Mammary epithelial cell (primary cell): ENCODE measurements at places on chromosomes 6 and 20. TPM values are rescaled to one million over a fixed set of nuclear protein-coding genes. Genes with fewer than 3 reads are reported as not detected.

Gene HLA-DMB
- total RNA-seq = not detected in 2 replicates

Gene LPA
- not detected in 2 replicates for total RNA-seq

DNA sequence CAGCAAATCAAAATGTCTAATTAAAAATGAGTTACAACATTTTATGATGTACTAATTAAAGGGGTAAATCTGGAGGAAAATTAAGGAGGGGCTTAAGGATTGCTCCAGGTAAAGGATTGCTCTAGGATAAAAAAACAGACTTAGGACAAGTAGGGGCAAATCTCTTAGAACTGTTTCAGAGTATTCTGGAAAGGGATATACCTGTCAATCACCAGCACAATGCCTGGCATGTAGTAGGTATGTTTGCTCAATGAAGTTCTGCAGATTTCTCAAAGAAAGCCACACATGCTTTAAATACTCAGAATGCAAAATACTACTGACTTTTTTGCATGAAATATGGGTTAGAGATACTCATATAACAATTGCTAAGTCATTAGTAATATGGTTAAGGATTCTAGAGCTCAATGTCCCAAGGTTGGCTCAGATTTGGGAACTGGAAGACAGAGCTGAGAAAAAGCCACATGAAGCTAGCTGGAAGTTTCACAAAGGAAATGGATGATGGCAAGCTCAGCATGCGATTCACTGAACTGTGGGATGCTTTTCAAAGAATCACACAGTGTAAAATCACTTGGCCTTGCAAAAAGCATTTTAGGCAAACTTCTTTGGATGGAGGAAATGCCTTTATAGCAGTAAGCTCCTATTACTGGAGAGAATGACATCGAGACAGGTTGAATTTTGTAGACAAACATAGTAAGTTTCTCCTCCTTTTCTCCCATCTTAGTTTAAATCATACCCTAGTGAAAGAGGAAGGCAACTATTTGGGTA, 72.8 kb downstream of the MAP3K5 start:
- no peak for DNase-seq

GRCh38 chr20:57661746-57662455, 41.7 kb upstream of the ZBP1 start:
- no peak for DNase-seq

DNA sequence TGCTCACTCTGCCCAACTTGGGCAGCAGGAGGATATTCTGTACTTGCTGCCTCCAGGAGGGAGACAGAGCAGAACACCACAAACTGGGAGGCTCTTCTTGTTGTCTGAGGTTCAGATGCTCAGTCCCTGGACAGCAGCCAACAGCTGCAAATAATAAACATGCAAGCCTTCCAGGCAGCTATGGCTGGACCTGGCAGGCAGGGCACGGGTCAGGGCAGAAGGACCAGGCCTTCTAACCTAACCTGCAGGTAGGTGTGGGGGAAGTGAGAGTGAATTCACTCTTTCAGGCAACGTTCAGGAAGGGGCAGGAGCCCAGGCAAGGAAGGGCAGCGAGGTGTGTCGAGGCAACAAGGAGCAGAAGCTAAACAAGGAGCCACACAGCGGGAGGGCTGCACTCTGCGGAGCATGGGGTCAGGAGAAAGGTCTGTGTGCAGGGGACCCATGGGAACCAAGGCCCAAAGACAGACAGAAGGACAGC, 31.5 kb downstream of the NINL start:
- no peak for DNase-seq

- no peak for DNase-seq
These were observed 42.8 kb upstream of the MRPS10 start for GRCh38 chr6:42260396-42260888.

Gene OTOR
- total RNA-seq = not detected

GRCh38 chr6:44300292-44300823, 12.8 kb downstream of the AARS2 start:
- no peak for DNase-seq

DNA sequence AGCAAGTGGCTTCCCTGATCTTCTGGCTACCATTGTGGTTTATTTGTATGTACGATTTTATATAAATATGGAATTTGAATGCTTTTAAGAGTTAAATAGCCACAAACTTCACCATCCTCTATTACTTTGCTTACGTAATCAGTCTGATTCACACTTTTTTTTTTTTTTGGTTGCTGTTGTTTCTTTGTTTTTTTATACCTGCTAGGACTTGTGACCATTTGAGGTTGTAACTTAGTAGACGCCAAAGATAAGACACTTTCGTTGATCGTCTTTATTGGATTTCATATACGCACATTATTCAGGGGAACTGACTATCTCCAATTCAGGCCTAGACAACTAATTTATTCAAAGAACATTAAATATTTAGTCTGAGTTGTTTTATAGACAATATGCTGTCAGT, 559.0 kb downstream of the CBLN4 start:
- peak; percentile 53 for DNase-seq

GRCh38 chr6:98905759-98906158, 42.0 kb downstream of the FBXL4 start:
- no peak for DNase-seq

GRCh38 chr20:2524709-2525506, 11.5 kb upstream of the TMC2 start:
- peak; percentile 18 for DNase-seq

Gene TRIM38
- total RNA-seq = 6.8 TPM

DNA sequence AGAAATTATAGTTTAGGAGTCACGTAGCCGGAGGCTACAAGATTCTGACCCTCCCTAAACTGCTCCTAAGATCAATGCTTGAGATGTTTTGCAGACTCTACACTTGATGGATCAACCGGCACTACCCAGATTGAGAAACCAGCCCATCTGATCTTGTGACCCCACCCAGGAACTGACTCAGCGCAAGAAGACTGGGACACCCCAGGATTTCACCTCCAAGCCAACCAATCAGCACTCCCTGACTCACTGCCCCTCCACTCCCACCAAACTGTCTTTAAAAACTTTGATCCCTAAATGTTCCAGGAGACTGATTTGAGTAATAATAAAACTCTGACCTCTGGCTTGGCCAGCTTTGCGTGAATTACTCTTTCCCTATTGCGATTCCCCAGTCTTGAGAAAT, 99.8 kb downstream of the OPRM1 start:
- DNase-seq = peak; percentile 42

Gene MCCD1
- total RNA-seq = not detected in 2 replicates

DNA sequence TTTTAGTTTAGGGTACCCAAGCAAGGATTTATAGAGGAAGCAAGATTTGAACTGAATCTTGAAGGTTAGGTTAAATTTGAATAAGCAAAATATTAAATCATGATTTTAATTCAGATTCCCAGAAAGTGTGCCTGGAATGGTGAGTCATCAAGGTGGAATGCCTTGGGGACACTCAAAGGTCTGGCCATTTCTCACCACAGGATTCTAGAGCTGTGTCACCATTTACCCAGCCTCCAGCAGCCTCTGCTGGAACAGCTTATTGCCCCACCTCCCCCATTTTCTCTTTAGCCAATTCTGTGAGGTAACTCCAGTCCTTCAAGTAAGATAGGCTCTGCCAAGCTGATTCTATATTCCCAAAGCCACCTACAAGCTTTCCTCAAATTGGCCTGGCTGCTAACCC, 181.4 kb downstream of the SIM1 start:
- peak; percentile 37 for DNase-seq

Gene TCF21
- total RNA-seq = not detected in 2 replicates

- DNase-seq = peak; percentile 77
These were observed 47.7 kb downstream of the BANF2 start for GRCh38 chr20:17747431-17747846.

- DNase-seq = no peak
These were observed 37.6 kb upstream of the CST7 start for GRCh38 chr20:24911461-24911860.

Gene CST8
- not detected in 2 replicates for total RNA-seq

GRCh38 chr6:155461556-155461955, 5.9 kb upstream of the NOX3 start:
- DNase-seq = no peak

DNA sequence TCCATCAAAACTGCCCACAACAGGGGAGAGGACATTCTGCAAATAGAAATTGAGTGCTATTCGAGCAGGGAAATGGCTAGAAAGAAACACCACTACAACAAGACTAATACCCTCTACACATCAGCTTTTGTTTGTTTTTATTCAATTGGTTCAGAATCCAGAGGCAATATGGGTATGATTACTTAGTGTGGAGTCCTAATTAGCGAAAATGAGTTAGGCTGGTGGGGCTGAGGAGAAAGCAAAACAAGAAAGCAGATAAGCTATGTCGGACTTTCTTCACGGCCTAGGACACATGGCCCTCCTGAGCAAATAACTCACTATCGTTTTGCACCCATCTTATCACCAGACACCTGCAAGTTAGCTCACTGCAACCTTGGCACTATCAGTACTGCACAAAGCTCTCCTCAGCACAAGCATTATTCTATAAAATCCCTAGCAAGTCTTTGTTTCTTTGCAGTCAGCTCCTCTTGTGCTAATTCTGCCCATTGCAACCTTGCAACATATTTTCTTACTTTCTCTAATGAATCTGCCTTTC, 31.3 kb upstream of the SH3BGRL2 start:
- DNase-seq = no peak

- peak; percentile 91 for DNase-seq
These were observed 34.4 kb upstream of the RNF217 start for GRCh38 chr6:124927806-124928205.

- no peak for DNase-seq
These were observed 218.7 kb upstream of the FUT9 start for GRCh38 chr6:95797054-95797453.
